ENCODE measurements at places on chromosomes 1 and 21.

DNA sequence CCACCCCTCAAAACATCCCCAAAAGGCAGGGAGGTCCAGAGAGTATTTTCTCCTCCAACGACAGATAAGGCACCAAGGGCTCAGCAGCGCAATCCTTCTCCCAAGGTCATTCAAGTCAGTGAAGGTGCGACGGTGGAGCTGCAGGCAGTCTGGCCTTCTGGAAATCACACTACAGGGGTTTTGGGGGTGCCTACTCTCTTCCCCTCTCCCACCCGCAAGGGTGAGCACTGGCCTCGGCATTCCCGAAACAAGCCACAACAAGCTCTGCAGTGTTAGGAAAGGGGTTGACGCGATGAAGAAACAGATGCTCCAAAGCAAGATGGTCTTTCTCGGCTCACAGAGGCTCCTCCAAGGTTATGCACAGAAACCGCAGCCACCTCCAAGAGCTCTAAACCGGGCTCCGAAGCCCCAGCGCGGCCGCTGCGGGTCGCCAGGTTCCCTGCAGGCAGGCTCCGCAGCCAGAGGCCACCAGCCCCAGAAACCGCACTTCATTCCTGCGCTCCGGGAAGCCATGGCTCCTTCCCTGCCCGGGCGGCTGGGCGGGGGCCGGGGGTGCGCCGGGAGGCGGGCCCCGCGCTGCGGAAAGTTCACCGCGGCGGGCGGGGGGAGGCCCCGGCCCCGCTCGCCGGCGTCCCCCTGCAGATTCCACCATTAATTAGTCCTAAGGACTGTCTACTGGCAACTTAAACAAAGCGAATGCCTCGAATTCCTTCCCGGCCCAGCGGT is 1.1 kb downstream of the LUZP1 start:
- DNase-seq, result no peak

DNA sequence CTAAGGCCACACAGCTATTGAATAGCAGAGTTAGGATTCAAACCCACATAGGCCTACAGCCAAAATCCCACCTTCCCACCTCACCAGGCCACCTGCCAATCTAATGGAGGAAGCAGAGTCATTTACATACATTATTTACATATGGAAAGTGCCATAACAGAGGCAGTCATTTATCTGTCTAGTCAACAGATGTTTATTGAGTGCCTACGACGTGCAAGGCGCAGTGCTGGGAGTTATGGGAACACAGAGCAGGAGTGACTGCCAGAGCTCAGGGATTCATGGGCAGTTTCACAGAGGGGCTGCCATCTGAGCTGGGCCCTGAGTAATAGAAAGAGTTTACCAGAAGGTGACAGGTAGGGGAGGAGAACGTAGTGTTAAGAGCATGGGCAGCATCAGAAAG is 10.3 kb upstream of the PADI6 start:
- DNase-seq, result no peak

- DNase-seq, result no peak
These were observed 120.6 kb upstream of the LMO4 start for GRCh38 chr1:87208080-87208479.

GRCh38 chr1:112209493-112209892 is 186.5 kb upstream of the CTTNBP2NL start:
- no peak for DNase-seq

DNA sequence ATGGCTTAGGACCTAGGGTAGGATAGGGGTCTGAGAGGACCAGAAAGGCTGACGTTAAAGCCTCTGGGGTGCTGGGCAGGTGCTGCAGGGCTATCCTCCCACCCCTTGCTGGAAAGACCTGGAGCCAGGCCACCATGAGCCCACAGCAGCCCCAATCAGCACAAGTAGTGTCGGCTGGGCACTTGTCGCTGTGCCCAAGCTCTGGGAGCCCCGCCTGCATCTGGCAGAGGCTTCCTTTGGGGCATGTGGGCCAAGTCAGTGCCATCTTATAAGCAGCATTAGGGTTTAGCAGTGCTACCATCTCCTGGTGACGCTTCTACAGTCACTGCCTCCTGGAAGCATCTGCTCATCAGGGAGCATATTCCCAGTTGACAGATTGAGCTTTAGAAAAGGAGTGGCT is 31.3 kb downstream of the MAN1C1 start:
- DNase-seq, result no peak

- no peak for DNase-seq
These were observed 14.0 kb downstream of the LBR start for GRCh38 chr1:225413708-225414375.

DNA sequence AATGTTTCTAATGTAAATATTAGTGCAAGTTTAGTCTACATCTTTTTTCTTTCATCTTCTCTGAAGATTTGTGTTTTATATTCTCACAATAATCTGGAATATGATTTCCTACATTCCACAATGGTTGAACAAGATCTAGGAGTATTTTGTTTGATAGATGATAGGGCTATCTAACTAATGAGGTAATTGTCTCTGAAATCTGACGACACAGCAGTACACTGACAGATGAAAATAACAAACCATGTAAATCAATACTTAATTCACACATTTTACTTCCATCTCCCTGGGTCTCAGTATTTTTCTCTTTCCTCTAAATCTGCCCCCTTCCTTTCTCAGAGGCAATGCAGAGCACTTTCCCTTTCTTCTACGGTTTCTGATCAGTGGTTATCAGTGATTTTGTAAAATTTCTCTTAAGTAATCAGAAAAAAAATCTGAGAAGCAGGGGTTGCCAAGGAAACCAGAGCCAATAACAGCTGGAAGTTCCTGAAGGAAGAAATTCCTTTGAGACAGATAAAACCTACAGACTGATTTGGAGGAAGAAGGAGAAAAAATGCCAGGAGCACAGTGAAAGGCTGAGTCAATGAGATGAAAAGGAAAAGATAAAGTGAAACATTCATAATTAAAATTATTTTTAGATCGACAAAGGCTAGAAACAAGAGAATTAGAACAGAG is 7.3 kb upstream of the ANKRD13C start:
- no peak for DNase-seq

DNA sequence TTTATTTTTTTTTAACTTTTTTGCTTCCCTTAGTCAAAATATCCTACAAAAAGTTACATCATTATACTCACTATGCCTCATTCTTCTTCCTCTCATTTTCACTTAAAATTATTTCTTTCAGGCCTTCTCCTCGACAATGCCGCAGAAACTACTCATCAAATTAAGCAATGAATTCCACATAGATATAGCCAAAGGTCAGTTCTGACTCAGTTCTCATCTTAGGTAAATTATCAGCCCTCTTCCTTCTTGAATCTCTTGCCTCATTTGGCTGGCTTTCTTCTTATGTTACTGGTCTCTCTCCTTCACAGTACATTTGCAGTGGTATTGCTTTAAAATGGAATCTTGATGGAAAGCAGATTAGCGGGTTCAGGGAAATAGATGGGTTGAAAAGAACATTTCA is 260.7 kb upstream of the BRINP3 start:
- DNase-seq, result no peak

DNA sequence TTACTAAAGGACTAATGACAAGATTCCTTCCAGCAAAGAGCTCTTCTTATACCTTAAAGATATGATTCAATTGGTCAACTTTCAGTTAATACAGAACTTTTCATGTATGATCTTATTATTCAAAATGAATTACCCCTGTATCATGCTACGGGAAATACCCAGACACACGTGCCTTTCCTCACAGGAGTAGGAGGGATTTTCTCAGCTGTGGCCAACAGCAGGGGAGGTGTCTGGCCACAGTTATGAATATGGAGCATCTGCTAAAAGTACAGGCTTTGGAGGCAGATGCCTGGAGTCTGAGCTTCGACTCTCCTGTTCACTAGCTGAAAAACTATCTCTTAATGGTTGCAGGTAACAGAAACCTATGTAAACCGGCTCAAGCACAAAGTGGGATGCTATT is 53.6 kb downstream of the KIAA1614 start:
- no peak for DNase-seq

DNA sequence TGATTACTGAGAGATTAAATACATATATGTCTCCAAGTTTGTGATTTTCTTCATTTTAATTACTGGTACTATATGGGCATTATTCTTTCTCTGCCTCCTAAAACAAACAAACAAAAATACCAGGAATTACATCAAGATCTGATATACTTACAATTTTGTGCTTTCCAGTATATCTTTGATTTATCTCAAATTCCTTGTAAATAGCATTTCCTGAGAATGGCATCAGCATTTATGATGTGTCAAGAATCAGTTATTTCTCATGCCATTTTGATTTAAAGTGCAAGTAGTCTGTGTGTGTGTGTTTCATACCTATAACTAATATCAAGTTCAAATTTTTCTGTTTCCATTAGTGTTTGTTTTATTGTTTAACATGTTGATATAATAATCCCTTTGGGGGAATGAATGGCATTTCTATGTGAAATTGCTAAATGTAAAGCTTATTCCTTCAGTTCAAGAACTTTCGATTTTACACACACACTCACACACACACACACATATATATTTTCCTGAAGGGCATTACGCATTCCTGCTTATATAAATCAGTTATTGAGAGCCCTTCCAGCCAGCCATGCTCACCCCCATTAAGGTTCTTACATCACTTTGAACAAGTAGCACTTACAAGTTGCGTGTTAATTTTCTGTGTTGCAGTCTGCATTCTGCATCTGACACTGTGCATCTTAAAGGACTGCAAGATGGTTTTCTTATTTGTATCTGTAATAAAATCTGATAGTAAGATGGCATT is 102.7 kb downstream of the NEK7 start:
- DNase-seq, result no peak

DNA sequence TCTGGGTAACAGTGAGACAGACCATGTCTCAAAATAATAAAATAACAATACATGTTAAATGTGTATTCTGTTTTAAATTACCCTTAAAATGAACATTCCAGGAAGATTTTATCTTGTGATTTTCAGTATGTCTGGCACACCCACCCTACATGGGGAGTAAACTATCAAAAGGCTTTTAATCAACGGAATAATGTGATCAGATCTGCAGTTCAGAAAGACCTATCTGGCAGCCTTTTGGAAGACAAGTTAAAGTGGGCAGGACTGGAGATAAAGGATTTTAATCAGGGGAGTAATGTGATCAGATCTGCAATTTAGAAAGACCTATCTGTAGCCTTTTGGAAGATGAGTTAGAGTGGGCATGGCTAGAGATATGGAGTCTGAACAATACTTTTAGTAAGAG is 10.1 kb downstream of the MED8 start:
- DNase-seq, result no peak

- DNase-seq, result peak; percentile 19
These were observed 49.4 kb upstream of the PARP1 start for GRCh38 chr1:226457307-226457712.

DNA sequence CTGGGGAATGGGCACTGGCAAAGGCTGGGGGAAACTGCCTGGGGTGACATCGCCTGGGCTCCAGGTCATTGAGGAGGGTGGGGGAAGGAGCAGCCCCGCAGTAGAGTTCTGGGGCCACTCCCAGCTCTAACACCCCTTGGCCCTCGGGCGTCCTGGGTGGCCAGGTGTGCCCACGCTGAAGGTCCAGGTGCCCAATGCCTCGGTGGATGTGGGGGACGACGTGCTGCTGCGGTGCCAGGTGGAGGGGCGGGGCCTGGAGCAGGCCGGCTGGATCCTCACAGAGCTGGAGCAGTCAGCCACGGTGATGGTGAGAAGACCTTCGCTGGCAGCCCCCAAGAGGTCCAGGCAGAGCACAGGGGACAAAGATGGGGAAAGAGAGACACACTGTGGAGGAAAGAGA is 7.7 kb downstream of the NTRK1 start:
- DNase-seq, result no peak
